Left ventricle myocardium inferior (tissue), 1 donor: ENCODE measurements at places on chromosomes 3 and 15. TPM values are rescaled to one million over a fixed set of nuclear protein-coding genes. Genes with fewer than 3 reads are reported as not detected.
A peak's percentile ranks its signal among the peaks of the same experiment; 100 is the strongest.

The SCAANT1 gene
- total RNA-seq, result not detected

GRCh38 chr3:66427951-66428474 lies 72.8 kb downstream of the LRIG1 start:
- H3K4me3 ChIP-seq, result peak overlapping the region; percentile 10
- peak overlapping the region; percentile 74 for H3K27ac ChIP-seq

GRCh38 chr3:30655187-30655812 lies 48.9 kb downstream of the TGFBR2 start:
- H3K27ac ChIP-seq, result peak overlapping the region; percentile 81
- H3K36me3 ChIP-seq, result peaks cover 71% of the 10 kb centered on the region
- H3K4me1 ChIP-seq, result peaks cover 84% of the 10 kb centered on the region
- H3K27me3 ChIP-seq, result no peaks in the 10 kb centered on the region

GRCh38 chr3:129773691-129774663 lies 119.5 kb downstream of the TMCC1 start:
- no peak overlapping the region for H3K27ac ChIP-seq
- H3K27me3 ChIP-seq, result no peaks in the 10 kb centered on the region
- peaks cover 15% of the 10 kb centered on the region for H3K4me1 ChIP-seq
- H3K36me3 ChIP-seq, result no peaks in the 10 kb centered on the region
